ENCODE measurements at places on chromosomes 2 and 18.

DNA sequence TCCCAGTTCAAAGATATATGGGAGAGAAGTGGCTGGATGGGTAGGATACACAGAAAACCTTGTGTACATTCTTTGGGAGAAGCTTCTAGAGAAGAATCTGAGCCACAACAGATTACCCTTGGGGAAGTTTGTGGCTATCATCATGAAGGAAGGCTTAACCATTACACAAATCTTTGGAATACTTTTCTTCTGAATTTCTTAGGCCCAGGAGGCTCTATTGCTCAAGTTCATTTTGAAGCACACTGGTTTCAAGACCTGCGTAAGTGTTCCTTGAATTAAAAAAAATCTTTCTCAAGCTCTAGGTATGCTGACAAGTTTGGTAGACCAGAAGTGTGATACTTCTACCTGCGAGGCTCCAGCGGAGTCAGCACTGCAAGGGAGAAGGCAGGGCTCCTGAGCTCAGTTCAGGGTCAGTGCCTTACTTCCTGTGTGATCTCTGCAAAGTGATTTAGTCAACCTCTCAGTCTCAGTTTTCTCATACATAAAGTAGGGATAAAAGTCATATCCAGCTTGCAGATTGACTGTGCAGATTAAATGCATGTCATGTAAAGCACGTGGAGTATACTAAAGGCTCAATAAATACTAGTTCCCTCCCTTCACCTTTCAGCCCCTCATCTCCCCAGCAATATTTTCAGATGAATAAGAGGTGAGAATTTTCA lies 438.6 kb downstream of the DLGAP1 start:
- DNase-seq, result no peak

GRCh38 chr2:130755256-130756052 lies at the start of gene AMER3:
Gene AMER3, plus strand, starts transcription at chr2:130755540. Its CDS starts 6,533 bp downstream, at chr2:130762073.
- DNase-seq, result no peak

- DNase-seq, result peak; percentile 75
Observed at GRCh38 chr2:168345601-168346000, 98.2 kb upstream of the STK39 start.

GRCh38 chr18:354003-354402 lies 86.2 kb upstream of the THOC1 start:
- no peak for DNase-seq

GRCh38 chr18:46627136-46627535 lies 29.9 kb downstream of the LOXHD1 start:
- no peak for DNase-seq

DNA sequence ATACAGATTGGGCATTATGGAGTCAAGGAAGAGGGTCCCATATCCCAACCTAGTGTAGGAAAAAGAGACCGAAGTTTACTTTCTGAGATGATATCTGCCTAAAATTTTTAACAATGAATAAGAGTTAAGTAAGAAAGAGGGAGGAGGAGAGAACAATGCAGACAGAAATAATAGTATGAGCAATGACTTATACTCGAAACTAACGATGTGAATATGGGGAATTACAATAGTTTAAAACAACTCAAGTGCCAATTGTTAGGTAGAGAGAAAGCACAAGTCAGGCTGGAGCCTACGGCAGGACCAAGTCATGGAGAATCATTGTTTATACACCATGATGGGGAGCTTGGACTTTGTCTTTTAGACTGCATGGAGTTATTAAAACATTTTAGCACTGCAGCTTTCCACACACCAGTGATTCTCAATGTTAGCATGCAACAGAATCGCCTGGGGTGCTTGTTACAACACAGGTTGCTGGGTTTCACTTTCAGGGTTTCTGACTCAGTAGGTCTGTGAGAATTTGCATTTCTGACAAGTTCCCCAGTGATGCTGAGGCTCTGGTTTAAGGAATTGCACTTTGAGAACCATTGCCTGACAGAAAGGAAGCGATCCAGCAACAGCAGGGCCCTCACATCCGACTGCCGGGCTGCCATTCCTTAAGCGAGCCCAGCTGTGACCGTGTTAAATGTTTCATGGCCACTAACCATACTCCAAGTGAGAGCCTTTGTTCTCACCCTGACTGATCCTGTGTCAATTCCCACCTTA lies 511.2 kb downstream of the DCDC2C start:
- DNase-seq, result no peak

- DNase-seq, result peak; percentile 36
Observed at GRCh38 chr2:101341421-101341820, 32.9 kb upstream of the RNF149 start.

GRCh38 chr2:154697418-154698252 lies 860 bp upstream of the KCNJ3 start:
- DNase-seq, result no peak

GRCh38 chr2:183035954-183036669 lies 2.1 kb downstream of the NCKAP1 start:
- peak; percentile 78 for DNase-seq

GRCh38 chr2:29615841-29616240 lies 305.5 kb downstream of the ALK start:
- DNase-seq, result no peak

- DNase-seq, result no peak
Observed at GRCh38 chr2:26583381-26583911, 57.7 kb downstream of the CIB4 start.

Measured in KBM-7 (cell line).